ACHN (cell line): ENCODE measurements at places on chromosomes 4 and X.

DNA sequence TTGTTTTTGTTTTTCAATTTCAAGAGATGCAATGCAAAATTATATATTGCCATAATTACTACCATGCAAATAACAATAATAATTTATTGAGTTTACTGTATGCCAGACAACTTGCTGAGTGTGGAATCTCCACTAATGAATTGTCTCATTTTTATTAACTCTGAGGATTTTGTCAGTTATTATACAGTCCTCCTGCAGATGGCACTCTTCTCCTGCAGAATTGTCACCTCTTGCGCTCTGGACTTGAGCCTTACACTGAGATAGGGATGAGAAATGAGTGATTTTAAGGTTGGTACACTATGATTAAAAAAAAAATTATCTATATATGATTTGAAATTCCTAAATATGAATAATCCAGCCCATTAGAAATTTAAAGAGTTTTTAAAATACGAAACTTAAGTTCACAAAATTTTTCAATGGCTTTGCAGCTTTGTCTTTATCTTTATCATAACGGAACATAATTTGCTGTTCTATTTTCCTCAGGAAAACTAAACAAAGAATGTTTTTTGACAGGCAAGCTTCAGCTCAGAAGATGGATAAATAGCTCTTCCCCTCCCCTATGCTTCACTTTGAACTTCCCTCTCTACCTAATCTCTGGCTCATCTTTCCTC is 12.7 kb upstream of the PAQR3 start:
- peak; percentile 44 for DNase-seq

DNA sequence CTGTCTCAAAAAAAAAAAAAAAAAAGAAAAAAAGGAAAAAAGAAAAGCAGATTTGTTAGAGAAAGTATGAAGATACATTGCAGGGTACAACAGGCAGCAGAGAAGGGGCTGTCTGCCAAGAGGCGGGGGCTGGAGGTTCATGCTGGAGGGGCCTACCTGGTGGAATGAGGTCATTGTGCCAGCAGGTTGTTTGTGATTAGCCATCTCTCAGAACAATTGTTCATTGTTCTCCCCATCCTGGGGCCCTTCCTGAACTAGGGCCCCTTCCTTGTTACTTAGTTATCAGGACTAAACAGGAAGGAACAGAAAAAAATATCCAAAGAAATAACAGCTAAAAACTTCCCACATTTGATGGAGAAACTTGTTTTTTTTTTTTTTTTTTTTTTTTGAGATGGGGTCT is 14.0 kb upstream of the GPKOW start:
- no peak for DNase-seq

- DNase-seq, result no peak
Measured at GRCh38 chr4:165678236-165678935, 194.7 kb upstream of the TLL1 start.

DNA sequence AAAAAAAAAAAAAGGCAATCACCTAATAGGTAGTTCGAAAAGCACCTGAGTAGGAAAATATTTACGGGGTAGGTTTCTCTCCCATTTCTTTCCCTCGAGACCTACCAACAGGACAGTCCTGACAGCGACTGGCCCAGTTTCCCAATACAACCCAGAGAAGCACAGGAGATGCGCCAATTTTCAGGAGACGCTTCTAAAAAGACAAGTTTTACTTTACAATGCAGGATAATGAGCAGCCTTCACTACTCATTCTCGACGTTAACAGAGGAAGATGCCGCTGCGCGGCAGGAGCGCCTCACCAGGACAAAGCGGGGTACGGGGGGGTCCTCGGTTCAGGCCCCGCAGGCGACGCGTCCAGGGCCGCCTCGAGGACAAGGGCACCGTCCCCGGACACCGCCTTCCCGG is 708 bp downstream of the BCLAF3 start:
- peak; percentile 0 for DNase-seq

GRCh38 chr4:187417721-187418120 is 577.9 kb upstream of the ZFP42 start:
- no peak for DNase-seq

DNA sequence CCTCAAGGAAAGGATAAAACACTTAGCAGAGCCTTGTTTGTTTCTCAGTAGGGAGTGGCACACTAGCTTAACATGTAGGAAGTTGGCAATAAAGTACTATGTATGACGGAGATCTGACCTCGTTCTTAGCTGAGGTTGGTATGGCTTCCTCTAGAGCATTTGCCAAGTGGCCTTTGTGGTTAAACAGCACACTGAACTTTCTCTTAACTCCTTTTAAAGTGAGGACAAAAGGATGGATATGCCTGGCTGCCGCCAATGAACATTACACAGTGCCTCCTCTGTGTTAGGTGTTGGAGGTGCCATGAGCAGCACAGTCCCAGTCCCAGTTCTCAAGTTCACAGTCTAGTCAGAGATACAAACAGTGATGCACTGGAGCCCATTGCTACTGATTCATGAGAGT is 54.4 kb downstream of the VGLL1 start:
- DNase-seq, result no peak

- no peak for DNase-seq
Measured at GRCh38 chr4:111813555-111814140, 331.6 kb upstream of the FAM241A start.

DNA sequence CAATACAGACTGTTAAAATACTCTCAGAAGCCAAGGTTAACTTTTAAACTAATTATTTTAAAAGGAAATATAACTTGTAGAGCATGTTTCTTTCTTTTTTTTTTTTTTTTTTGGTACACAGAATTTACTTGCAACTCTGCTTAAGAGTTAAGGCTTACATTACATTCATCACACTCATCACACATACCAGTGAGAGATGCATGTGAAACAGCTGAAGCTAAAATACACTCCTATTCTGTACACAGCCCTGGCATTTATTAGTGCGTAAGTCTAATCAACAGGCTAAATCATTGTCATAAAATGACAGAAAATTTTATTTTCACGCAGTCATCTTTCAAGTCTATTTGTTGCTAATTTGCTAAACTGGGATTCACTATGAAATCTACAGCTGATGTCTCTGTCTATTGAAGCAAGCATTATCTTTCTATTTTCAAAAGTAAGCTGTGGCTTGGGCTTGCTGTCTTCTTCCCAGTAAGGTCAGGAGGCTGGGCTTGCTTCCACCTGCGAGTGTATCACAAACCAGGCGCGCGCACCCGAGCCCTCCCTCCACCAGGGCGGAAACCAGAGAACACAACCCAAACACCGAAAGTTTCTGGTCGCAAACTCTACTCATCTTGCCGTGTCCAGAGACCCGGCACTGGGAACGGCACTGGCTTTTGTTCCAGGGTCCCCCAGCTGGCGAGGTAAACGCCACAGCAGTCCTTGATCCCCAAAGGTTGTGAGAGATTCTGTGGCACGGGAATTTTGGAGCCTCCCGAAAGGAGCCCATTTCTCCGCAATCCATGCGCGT is 3.9 kb downstream of the MAML3 start:
- peak; percentile 24 for DNase-seq

GRCh38 chr4:128335541-128335940 is 47.9 kb upstream of the PGRMC2 start:
- DNase-seq, result no peak
